ENCODE measurements at places on chromosomes 2 and 18. TPM values are rescaled to one million over a fixed set of nuclear protein-coding genes. Genes with fewer than 3 reads are reported as not detected.

DNA sequence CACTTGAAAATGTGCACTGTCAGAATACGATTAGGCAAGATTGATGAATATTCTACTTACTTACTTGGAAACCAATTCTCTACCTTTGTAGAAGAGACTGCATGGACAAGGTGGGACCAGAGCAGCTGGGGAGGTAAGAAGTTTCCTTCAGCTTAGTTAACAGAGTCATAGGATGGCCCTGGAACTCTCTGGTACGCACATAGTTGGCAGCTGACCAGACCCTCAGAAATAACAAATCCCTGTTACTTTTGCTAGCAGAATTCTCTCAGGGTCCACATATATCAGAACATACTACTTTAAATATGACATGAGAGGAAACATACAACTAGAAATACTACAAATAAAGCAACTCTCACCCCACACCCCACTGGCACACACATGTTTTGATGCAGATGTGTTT, 24.8 kb upstream of the STAT1 start:
- DNase-seq: no peak
- no peaks in the 10 kb centered on the region for H3K27me3 ChIP-seq
- H3K36me3 ChIP-seq: peaks cover 28% of the 10 kb centered on the region
- peaks cover 51% of the 10 kb centered on the region for H3K4me1 ChIP-seq

- H3K4me1 ChIP-seq: peaks cover 22% of the 10 kb centered on the region
- H3K27me3 ChIP-seq: no peaks in the 10 kb centered on the region
- H3K36me3 ChIP-seq: peaks cover 10% of the 10 kb centered on the region
- H3K27ac ChIP-seq: no peak overlapping the region
These were observed 95.4 kb downstream of the PRKCE start for GRCh38 chr2:45746888-45747287.

DNA sequence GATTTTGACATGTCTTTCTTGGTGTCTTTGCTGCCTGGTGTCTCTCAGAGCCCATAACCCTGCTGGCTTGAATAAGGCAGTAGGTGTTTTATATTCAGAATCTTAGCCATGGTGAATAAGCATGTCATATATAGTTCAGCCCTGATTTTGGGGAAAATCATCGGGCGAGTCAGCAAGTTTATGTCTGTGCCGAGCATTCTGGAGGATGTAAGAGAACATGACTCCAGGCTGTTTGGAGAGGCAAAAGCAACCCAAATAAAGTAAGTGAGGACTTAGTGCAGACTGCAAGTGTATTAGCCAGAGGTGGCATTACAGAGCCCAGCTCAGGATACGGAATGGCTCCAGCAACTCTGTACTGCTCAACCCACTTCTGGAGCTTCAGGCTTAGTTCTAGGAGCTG, 50.3 kb downstream of the TCF7L1 start:
- no peak overlapping the region for H3K4me3 ChIP-seq
- no peak for DNase-seq
- H3K36me3 ChIP-seq: no peaks in the 10 kb centered on the region
- no peak overlapping the region for H3K27ac ChIP-seq
- no peaks in the 10 kb centered on the region for H3K4me1 ChIP-seq
- H3K27me3 ChIP-seq: peaks cover 3% of the 10 kb centered on the region

GRCh38 chr2:174529916-174530315, 43.1 kb upstream of the GPR155 start:
- no peak overlapping the region for H3K4me3 ChIP-seq
- DNase-seq: no peak
- H3K27ac ChIP-seq: no peak overlapping the region
- no peaks in the 10 kb centered on the region for H3K27me3 ChIP-seq

GRCh38 chr2:21930226-21930625, 806.5 kb downstream of the TDRD15 start:
- no peaks in the 10 kb centered on the region for H3K27me3 ChIP-seq
- H3K4me1 ChIP-seq: no peaks in the 10 kb centered on the region
- no peak for DNase-seq
- H3K4me3 ChIP-seq: no peak overlapping the region
- H3K27ac ChIP-seq: no peak overlapping the region
- no peaks in the 10 kb centered on the region for H3K36me3 ChIP-seq

Gene ACKR3
- total RNA-seq: 1.2 TPM

GRCh38 chr2:47226132-47226922, 71.2 kb upstream of the STPG4 start:
- no peak for DNase-seq
- H3K4me1 ChIP-seq: no peaks in the 10 kb centered on the region
- no peak overlapping the region for H3K4me3 ChIP-seq
- no peaks in the 10 kb centered on the region for H3K27me3 ChIP-seq

GRCh38 chr2:157348291-157348921, 22.8 kb upstream of the ERMN start:
- peaks cover 14% of the 10 kb centered on the region for H3K4me1 ChIP-seq
- H3K27ac ChIP-seq: no peak overlapping the region
- no peaks in the 10 kb centered on the region for H3K27me3 ChIP-seq

- no peak overlapping the region for H3K4me3 ChIP-seq
- no peaks in the 10 kb centered on the region for H3K27me3 ChIP-seq
- no peaks in the 10 kb centered on the region for H3K36me3 ChIP-seq
- H3K4me1 ChIP-seq: no peaks in the 10 kb centered on the region
- H3K27ac ChIP-seq: no peak overlapping the region
These were observed 63.3 kb downstream of the SUCLG1 start for GRCh38 chr2:84395820-84396219.

GRCh38 chr2:238594796-238595749, 168.3 kb downstream of the ASB1 start:
- H3K27me3 ChIP-seq: peaks cover 8% of the 10 kb centered on the region
- no peak overlapping the region for H3K4me3 ChIP-seq
- DNase-seq: no peak
- H3K36me3 ChIP-seq: no peaks in the 10 kb centered on the region

DNA sequence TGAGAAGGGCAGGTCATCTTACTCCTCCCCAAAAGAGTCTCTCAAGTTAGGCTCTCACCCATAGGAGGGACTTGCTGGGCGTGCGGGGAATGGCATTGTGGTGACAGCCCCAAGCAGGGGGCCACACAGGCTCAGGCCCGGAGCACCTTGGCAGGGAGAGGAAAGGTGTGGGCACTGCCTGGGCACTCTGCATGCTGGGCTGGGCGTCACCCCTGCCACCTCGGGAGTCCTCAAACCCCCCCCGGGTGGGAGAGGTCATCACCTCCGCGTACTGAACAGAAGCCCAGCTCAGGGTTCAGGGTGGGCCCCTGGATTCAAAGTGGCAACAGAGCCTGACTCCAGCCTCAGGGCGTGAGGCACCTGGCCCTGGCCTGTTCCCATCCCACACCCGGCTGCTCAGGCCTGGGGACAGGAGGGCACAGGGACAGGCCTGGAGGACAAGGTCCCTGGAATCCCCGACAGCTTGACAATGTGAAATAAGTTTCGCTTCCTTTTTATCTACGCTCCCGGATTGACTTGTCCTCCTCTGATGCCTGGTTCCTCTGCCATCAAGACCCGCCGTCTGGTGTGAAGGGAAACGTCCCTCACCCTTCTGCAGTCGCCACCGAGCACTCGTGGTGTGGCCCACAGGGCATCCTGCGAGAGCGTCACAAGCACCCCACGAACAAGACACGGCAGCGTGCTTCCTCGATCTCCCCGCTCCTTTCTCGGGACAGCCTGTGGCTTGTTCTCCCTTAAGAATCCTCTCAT, 97.8 kb downstream of the HDAC4 start:
- peaks cover 2% of the 10 kb centered on the region for H3K36me3 ChIP-seq
- peaks cover 1% of the 10 kb centered on the region for H3K27me3 ChIP-seq
- H3K4me1 ChIP-seq: peaks cover 38% of the 10 kb centered on the region
- H3K27ac ChIP-seq: no peak overlapping the region
- no peak for DNase-seq
- H3K4me3 ChIP-seq: no peak overlapping the region

Gene COA5
- total RNA-seq: 28.5 TPM

Gene LAMA3
- 0.07 TPM for total RNA-seq

- no peak overlapping the region for H3K27ac ChIP-seq
- no peak overlapping the region for H3K4me3 ChIP-seq
- no peak for DNase-seq
- no peaks in the 10 kb centered on the region for H3K27me3 ChIP-seq
- no peaks in the 10 kb centered on the region for H3K36me3 ChIP-seq
- no peaks in the 10 kb centered on the region for H3K4me1 ChIP-seq
These were observed 199.0 kb upstream of the ERBB4 start for GRCh38 chr2:212737392-212738172.

Gene AFF3
- total RNA-seq: 0.22 TPM

GRCh38 chr2:25743132-25743830, 69.9 kb upstream of the DTNB start:
- peaks cover 5% of the 10 kb centered on the region for H3K4me1 ChIP-seq
- peaks cover 26% of the 10 kb centered on the region for H3K36me3 ChIP-seq
- no peak for DNase-seq

DNA sequence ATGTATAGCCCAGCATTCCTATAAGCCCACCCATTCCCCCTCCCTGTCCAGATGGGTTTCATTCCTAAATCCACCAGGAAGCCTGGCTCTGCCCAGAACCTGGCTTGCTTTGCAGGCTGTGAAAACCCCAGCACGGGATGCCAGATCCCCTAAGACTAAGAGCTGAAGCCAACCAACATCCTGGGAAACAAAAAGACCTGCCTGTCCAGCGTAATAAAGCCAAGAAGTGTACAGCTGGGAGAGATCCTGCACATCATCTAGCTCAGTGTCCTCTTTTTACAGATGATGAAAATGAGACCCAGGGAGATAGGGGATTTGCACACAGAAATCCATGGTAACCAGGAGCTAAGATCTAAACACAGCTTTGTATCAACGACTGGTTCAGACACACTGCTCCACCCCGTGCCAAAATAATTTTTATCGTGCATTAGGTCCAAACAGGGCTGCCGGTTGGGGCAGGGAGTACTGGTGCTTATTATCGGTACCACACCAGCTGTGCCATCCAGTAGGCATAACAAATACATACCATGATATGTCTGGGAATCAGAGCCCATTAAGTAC, 2.9 kb downstream of the RND3 start:
- H3K4me1 ChIP-seq: peaks cover 10% of the 10 kb centered on the region
- peaks cover 50% of the 10 kb centered on the region for H3K27me3 ChIP-seq
- DNase-seq: no peak
- H3K27ac ChIP-seq: no peak overlapping the region
- H3K36me3 ChIP-seq: peaks cover 3% of the 10 kb centered on the region
- H3K4me3 ChIP-seq: no peak overlapping the region

Gene FBXO48
- 2.3 TPM for total RNA-seq

DNA sequence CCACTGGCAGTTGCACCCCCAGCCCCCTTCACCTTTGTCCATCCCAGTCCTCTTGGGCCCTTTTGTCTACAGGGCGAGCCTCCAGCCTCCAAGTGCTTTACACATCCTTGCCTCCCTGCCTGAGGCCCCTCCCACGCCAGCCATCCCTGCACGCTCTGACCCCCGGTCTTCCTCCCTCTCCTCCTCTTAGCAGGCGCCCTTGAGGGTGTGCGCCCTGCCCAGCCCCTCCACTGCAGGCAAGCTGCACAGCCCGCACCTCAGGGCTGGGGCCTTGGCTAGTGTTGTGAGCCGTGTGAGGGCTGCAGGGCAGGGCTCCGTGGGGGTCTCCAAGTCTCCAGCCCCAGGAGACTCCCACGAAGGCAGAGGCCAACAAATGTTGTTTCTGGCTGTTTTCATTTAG, 6.9 kb downstream of the BOK start:
- no peak for DNase-seq
- no peaks in the 10 kb centered on the region for H3K4me1 ChIP-seq
- peaks cover 4% of the 10 kb centered on the region for H3K27me3 ChIP-seq
- no peak overlapping the region for H3K4me3 ChIP-seq

DNA sequence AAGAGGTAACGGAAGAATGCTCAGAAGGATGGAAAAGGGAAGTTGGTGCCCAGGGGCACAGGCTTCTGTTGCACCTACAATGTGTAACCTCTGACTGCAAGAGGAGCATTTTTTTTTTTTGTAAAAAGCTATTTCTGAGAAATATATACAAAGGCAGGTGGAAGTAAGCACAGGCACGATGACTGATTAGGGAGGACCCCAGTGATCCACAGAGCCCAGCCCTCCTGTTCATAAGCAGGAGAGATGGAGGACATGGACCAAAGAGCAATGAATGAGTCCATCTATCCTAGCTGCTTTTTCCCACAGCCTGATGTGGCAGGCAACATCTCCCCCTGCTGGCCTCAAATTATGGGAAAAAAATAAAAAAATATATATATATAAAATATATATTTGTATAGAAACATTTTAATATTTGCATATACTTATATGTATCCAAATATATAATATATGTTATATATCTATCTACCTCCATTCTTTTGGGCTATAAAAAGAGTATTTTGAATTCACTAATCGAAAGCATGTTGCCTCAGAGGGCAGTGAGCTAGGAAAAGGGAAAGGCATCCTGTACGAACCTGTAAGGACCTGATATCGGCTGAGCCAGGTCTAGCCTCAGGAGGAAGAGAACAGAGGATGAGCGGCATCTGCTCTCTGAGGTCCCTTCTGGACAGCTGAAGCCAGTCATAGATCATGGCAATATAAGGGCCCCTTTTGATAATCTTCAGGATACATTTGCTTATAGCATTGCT, 166.0 kb upstream of the STK17B start:
- no peaks in the 10 kb centered on the region for H3K36me3 ChIP-seq
- H3K4me1 ChIP-seq: peaks cover 5% of the 10 kb centered on the region
- no peak overlapping the region for H3K27ac ChIP-seq
- no peaks in the 10 kb centered on the region for H3K27me3 ChIP-seq

All from activated CD4-positive, alpha-beta memory T cell treated with anti-CD3 and anti-CD28 coated beads for 36 hours (primary cell).